Activated naive CD4-positive, alpha-beta T cell treated with anti-CD3 and anti-CD28 coated beads for 36 hours (primary cell): ENCODE measurements at places on chromosomes 16 and 17. TPM values are rescaled to one million over a fixed set of nuclear protein-coding genes. Genes with fewer than 3 reads are reported as not detected.

GRCh38 chr17:34177642-34178041 lies 77.4 kb upstream of the CCL2 start:
- H3K4me1 ChIP-seq, result no peaks in the 10 kb centered on the region
- peaks cover 4% of the 10 kb centered on the region for H3K27me3 ChIP-seq

DNA sequence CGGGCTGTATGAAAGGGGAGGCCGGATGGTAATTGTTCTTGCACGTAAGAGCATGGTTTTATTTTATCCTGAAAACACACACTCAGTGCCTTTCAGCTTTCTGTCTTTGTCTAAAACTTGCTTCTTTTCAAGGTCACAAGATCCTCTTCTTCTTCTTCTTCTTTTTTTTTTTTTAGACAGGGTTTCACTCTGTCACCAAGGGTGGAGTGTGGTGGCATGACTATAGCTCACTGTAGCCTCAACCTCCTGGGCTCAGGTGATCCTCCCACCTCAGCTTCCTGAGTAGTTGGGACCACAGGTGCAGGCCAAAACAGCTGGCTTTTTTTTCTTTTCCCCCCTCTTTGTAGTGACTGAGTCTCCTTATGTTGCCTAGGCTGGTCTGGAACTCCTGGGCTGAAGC lies 15.9 kb upstream of the ZNF629 start:
- DNase-seq, result no peak
- H3K4me3 ChIP-seq, result no peak overlapping the region
- H3K4me1 ChIP-seq, result peaks cover 19% of the 10 kb centered on the region
- no peaks in the 10 kb centered on the region for H3K27me3 ChIP-seq

- peaks cover 5% of the 10 kb centered on the region for H3K36me3 ChIP-seq
- H3K27ac ChIP-seq, result no peak overlapping the region
- no peak overlapping the region for H3K4me3 ChIP-seq
- no peak for DNase-seq
- H3K4me1 ChIP-seq, result no peaks in the 10 kb centered on the region
Observed at GRCh38 chr16:78353640-78354275, 254.3 kb downstream of the WWOX start.

DNA sequence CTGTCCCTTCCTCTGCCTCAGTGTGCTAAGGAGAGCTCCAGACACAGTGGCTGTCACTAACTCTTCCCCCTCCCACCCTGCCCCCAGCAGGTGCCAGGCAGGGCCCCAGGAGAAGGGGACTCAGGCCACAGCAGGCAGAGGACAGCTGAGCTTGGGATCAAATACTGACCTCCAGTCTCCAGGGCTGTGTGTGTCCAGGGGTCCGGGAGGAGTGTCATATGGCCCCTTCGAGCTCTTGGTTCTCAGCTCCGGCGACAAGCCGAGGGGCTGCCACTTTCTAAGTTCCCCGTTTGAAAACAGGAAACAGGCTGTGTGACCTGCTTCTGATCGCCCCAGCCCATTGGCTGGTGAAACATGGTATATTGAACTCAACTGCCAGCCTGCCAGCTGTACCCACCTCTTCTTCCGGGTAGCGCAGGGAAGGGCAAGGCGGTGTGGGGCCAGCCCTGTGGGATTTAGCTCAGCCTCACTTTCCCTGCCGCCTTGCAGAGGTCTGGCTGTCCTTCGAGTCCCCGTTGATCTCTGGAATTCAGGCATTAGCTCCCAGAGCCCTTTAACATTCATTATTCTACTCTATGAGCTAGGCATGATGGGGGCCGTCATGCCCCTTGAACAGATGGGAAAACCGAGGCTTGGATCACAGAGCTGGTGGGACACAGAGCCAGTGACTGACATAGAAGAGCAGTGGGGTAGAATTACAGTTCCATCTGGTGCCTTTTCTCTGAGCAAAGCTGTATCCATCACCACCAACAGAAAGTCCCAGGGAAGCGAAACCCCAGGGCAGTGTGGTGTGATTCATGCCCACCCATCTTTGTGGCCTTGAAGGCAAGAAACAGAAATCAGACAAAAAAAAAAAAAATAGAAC lies at the start of gene SNX20:
TSS of gene SNX20 (minus strand) at position 292 of the 865 bp plus-strand sequence. CDS start 3,786 bp downstream, outside the sequence.
- H3K4me1 ChIP-seq, result peaks cover 81% of the 10 kb centered on the region
- peak within 1 kb of the TSS; percentile 93 for H3K27ac ChIP-seq
- peaks cover 16% of the 10 kb centered on the region for H3K36me3 ChIP-seq
- H3K4me3 ChIP-seq, result peak within 1 kb of the TSS; percentile 83
- H3K27me3 ChIP-seq, result no peaks in the 10 kb centered on the region
- peak; percentile 78 for DNase-seq

DNA sequence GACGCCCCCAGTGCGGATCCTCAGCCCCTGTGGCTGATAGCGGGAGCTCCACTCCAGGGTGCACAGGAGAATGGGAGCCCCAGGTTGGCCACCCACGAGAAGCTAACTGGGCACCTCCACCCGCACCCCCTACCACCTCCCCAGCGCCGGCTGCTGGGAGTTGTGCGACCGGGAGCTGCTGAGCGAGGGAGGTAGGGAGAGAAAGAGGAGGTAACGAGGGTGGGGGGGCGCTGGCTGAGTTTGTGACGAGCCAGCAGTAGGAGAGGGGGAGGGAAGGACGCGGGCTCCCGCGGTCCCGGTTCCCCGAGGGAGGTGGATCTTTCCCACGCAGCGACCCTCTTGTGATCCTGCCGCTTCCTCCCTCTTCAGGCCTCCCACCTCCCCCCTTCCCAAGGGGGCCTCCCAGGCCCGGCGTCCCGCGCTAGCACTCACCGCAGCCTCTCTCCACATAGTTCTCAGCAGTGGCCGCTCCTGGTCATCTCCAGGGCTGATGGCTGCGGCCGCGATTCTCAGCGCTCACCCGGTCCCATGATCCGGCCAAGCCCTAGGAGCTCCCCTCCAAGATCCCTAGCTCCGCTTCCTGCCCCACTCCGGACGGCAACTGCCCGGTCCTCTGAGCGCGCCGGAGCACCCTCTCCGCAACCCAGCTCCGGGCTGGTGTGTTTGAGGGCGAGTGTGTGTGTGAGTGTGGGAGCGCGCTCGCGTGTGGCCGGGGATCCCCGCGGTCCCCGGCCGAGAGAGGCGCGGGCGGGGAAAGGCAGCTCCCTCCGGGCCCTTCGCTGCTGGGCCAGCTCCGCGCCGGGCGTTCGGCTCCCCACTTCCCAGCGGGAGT lies at the start of gene GRIN2A:
TSS of gene GRIN2A (minus strand) at position 207 of the 832 bp plus-strand sequence. CDS start 2,017 bp downstream, outside the sequence.
- H3K4me1 ChIP-seq, result peaks cover 16% of the 10 kb centered on the region
- no peak for DNase-seq
- H3K27me3 ChIP-seq, result peaks cover 43% of the 10 kb centered on the region
- H3K27ac ChIP-seq, result no peak within 1 kb of the TSS
- no peaks in the 10 kb centered on the region for H3K36me3 ChIP-seq

DNA sequence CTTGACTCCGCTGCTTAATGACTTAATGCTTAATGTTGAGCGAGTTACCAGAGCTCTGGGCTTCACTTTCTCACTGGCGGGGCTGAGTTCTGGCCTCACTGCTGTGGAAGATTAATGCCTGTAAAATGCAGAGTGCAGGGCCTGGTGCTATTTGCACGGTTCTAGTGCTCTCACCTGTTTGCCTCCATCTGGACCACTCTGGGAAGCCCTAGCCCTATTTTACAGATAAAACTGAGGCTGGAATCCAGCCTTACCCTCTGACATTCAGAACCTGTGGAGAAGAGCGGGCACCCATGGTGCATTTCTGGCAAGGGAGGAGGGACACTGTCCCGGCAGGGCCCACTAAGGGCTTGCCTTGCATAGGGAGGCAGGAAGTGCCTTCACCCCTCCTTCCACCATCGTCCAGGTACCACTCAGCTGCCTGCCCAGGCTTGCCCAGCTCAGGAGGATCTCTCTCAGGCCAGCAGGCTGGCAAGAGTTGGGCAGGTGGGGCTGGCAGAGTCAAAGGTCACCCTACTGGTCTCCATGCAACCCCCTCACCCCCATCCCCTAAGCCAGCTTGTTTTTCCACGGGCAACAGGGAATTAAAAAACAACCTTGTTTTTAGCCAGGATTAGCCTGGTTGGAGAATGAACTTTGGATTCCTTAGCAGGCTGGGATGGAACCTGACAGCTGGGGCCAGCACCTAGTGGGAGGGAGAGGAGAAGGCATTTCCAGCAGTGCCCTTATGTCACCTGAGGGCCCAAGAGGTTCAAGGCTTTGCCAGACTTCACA lies 4.1 kb upstream of the UBALD1 start:
- no peaks in the 10 kb centered on the region for H3K27me3 ChIP-seq
- no peak overlapping the region for H3K4me3 ChIP-seq
- H3K27ac ChIP-seq, result no peak overlapping the region
- H3K36me3 ChIP-seq, result no peaks in the 10 kb centered on the region
- peaks cover 22% of the 10 kb centered on the region for H3K4me1 ChIP-seq

DNA sequence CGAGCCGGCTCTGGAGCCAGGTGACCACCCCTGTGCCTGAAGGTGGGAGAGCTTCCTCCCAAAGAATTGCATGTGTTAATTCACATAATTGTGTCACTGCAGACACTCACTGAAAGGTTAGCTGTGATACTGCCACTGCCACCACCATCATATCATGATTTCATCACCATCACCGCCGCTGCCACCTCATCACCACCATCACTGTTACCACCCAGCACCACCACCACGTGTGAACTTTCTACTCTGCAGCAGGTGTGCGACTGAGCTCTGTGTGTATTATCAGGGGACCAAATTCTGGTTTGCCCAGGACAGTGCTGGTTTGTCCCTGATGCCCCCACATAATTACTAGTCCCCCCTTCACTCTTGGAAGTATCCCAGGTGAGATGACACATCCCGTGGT lies 15.2 kb downstream of the BCAR1 start:
- no peaks in the 10 kb centered on the region for H3K36me3 ChIP-seq
- H3K4me3 ChIP-seq, result no peak overlapping the region
- DNase-seq, result peak; percentile 31

GRCh38 chr17:77580531-77581270 lies 377.8 kb upstream of the TNRC6C start:
- H3K4me1 ChIP-seq, result peaks cover 6% of the 10 kb centered on the region
- no peak overlapping the region for H3K4me3 ChIP-seq
- no peak for DNase-seq

DNA sequence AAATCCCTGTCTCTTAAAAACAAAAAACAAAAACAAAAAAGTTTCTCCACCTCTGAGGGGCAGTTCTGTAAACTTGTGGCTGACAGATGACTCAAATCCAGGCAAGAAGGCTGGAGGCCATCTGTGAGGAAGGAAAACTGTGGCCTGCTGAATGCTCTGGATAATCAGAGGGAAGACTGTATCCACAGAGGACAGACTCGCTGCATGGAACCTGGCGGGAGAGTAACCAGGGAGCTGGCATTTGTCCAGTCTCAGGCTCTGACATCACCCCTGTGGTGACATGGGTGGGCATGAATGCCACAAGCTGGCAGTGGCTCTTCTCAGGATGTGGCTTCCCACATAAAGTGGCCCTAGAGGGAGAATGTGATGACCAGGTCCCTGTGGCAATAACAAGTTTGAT lies 2.8 kb upstream of the KSR1 start:
- H3K36me3 ChIP-seq, result peaks cover 10% of the 10 kb centered on the region
- H3K4me3 ChIP-seq, result no peak overlapping the region
- DNase-seq, result no peak
- H3K4me1 ChIP-seq, result peaks cover 23% of the 10 kb centered on the region
- peaks cover 2% of the 10 kb centered on the region for H3K27me3 ChIP-seq

DNA sequence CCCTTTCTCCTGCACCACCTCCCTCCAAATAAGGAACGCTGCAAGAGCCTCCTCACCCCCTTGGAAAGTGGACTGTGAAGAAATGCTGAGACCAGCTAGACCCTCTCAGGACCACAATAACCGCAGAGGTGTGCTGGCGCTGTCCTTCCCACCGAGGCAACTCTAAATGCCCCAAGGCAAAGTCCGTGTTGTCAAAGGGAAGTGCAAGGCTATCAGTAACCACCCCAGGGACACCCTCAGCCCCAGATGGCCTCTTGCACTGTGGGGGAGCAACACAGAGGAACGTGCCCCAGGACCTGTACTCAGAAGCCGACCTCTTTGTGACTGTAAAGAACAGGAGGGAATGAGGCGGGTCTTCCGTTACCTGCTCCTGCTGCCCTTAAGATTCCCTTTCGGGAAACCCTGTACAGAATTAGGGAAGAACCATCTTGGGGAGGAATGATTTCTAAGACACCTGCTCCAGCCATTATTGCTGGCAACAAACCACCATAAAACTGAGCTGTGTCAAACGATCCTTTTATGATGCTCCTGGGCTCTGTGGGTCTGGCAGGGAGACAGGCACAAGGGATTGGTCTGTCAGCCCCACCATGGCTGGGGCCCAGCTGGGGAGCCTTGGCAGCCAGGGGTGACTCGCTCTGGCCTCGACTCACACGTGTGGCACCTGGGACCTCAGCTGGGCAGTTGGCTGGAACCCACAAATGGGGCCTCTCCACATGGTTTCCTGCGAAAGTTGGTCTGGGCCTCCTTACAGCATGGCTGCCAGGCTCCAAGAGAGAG lies 14.6 kb upstream of the MED9 start:
- H3K27me3 ChIP-seq, result no peaks in the 10 kb centered on the region
- no peak for DNase-seq
- no peak overlapping the region for H3K4me3 ChIP-seq
- no peak overlapping the region for H3K27ac ChIP-seq

DNA sequence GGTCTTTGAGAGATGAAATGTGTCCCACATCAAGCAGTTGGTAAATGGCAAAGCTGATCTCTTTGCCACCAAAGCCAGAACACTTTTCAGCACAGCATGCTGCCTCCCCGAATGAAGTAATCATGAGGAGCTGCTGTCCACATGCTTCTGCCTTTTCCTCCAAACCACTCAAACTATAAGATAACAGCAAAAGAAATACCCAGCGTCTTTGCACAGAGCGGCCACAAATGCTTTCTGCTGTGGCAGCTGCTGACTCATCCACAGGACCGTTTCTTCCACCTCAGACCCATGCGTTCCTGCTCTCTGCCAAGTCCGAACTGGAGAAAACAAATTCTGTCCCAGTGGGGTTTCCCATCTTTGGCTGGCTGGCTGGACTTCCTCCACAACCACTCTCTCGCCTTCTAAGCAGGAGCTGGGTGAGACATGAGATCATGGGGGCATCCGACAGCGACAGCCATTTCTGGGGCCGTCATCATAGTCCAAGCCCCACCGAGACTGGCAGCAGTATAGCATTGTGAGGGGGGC lies 27.1 kb downstream of the TBC1D3B start:
- H3K4me3 ChIP-seq, result no peak overlapping the region
- H3K36me3 ChIP-seq, result no peaks in the 10 kb centered on the region
- H3K27me3 ChIP-seq, result peaks cover 27% of the 10 kb centered on the region

Gene SECTM1
- total RNA-seq, result 3.8 TPM

Gene LGALS9
- 81.1 TPM for total RNA-seq

Gene TNFRSF17
- not detected for total RNA-seq

Gene ASPA
- not detected for total RNA-seq

Gene CDR2L
- 0.93 TPM for total RNA-seq

Gene ATXN7L3
- 53.9 TPM for total RNA-seq

Gene AARS1
- total RNA-seq, result 238 TPM

Gene ARHGAP23
- total RNA-seq, result 1.0 TPM

Gene TEN1
- total RNA-seq, result 9.7 TPM
